DMS79 (cell line): ENCODE measurements at places on chromosomes 16 and 17.

DNA sequence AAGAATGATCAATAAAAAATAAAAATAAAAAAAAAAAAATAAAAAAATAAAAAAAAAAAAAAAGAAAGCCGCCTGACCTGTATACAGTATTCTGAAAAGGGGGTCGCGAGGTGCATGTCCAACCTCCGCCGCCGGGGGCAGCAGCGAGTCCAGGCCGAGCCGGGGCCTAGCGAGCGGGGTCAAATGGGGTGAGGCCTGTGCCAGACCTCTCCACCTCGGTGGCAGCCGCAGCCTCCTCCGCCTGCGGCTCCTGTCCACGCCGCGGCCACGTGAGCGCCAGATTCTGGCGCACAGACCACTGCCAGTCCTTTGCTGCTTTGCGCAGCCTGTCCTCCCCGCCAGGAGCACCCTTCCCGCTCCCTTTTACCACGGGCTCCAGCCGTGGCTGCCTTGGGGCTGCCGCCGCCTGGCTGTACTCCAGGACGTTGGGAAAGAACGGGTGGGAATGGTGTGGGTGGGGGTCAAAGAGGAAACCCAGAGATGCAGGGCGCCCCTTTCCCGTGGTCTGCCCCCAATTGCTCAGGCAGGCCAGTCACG is 2.4 kb upstream of the BCKDK start:
- no peak for DNase-seq

GRCh38 chr17:10754861-10755591 is 25.2 kb upstream of the TMEM220 start:
- no peak for DNase-seq

DNA sequence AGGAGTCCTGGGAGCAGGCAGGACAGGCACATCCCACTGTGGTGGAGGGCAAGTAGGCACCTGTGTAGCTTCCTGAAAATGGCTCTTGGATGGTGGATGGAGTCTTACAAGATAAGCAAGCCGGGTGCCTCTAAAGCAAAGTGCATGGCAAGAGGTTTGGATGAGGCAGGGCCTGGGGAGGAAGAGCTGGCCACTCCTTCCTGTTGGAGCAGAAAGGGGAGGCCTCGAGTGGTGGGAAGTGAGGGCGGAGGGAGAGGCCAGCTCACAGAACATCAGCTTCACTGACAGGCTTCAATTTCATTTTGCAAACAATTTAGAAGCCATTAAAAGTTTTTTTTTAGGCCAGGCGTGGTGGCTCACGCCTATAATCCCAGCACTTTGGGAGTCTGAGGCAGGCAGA is 31.0 kb downstream of the CD300A start:
- DNase-seq: no peak

GRCh38 chr17:78678222-78678557 is 101.0 kb upstream of the DNAH17 start:
- no peak for DNase-seq

DNA sequence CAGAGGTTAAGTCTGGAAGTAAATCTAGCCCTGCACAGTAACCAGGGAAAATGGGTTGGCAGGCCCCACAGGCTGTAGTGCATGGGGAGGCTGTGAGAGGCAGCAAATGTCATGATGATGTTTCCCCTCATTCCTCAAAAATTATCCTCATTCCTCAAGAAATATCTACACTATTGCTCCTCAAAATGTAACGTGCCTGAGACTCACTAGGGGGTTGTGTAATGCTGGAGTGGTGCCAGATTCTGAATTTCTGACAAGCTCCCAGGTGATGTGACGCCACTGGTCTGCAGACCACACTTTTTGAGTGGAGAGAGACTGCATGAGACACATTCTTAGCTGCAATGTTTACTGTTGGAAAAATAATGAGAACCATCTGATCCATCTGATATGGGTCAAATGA is 1.2 kb upstream of the MPP3 start:
- no peak for DNase-seq

DNA sequence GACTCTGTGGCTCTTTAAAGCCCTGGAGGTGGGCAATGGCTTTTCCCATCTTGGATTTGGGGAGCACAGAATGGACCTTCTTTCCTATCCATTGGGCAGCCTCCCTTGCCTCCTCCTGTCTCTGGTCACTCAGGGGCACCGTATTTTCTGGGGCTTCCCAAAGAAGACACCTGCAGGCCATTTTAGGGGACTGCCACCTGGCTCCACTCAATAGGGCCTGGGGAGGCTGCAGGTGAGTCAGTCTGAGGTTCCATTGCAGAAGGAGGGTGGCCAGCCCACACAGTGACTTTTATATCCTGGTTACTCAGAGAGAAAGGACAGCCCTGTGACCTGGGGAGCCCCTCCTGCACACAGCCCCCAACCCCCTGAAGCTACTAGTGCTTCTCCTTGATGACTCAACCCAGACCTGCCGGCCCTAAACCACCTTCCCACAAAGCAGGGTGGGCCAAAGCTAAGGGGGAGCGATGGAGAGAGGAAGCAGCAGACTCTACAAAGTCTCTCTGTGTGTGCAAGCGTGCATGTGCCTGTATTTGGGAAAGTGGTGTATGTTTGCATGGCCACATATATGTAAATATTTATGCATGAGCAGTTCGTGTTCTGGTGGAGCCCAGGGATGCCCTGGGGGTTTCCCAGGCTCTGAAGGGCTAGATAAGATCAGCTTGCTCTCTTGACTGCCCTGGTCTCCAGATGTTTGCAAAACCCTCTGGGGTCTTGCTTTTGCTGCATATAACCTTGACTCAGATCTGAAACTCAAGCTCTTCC is 5.0 kb downstream of the CX3CL1 start:
- DNase-seq: peak; percentile 15

GRCh38 chr17:51590071-51590656 is 329.8 kb downstream of the UTP18 start:
- peak; percentile 32 for DNase-seq

- no peak for DNase-seq
Observed at GRCh38 chr16:83952940-83953795, at the start of gene OSGIN1. OSGIN1 (plus strand) TSS chr16:83953240; CDS start chr16:83957672, 4,432 bp downstream.

GRCh38 chr16:71927383-71927782 is 32.1 kb downstream of the IST1 start:
- DNase-seq: no peak

- DNase-seq: no peak
Observed at GRCh38 chr16:65118871-65119270, 3.0 kb downstream of the CDH11 start.

GRCh38 chr16:85369741-85370528 is 243.2 kb upstream of the GSE1 start:
- DNase-seq: no peak
